ENCODE measurements at places on chromosomes 16 and 17.

DNA sequence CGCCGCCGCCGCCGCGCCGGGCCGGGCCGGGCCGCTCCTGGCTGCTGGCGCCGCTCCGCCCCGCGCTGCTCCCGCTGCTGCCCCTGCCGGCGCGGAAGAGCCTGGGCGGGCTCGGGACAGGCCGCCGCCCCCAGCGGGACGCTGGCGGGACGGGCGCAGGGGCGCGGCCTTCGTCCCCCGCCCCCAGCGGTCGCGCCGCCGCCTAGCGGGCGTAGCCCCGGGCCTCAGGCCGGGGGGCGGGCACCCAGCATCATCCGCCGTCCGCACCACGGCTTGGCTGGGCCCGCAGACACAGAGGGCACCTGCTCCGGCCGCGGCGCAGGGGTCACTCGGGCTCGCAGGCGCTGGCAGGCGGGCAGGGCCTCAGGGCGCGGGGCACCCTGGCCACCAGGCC is at the start of gene AMFR:
AMFR (minus strand) TSS at position 107 of the 394 bp plus-strand sequence. CDS start 218 bp downstream, outside the sequence.
- DNase-seq: peak; percentile 31

DNA sequence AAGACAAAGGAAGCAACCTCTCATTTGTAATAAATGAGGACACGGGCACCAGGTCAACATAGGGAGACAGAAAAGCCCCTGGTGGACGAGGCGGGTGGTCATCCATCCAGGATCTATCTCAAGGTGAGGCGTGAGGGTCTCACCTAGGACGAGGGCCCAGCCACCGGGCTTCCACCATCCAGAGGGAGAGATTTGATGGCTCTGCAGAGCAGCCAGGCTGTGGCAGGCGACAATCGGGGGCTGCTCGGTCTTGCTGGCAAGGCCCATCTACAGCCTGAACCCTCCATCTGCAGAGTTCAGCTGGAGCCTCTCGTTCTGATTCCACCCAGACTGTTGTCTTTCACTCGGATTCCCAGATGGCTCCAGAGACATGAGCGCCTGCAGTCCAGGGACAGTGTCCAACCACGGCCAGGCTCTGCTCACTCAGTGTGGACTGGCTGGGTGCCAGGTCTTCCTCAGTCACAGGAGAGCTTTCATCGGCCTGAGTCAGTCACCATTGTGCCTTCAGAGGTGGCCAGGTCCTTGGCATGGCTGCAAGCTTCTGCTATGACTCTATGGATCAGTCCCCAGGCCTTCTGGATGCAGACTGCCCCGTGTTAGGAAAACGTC is 5.9 kb downstream of the LITAFD start:
- no peak for DNase-seq

DNA sequence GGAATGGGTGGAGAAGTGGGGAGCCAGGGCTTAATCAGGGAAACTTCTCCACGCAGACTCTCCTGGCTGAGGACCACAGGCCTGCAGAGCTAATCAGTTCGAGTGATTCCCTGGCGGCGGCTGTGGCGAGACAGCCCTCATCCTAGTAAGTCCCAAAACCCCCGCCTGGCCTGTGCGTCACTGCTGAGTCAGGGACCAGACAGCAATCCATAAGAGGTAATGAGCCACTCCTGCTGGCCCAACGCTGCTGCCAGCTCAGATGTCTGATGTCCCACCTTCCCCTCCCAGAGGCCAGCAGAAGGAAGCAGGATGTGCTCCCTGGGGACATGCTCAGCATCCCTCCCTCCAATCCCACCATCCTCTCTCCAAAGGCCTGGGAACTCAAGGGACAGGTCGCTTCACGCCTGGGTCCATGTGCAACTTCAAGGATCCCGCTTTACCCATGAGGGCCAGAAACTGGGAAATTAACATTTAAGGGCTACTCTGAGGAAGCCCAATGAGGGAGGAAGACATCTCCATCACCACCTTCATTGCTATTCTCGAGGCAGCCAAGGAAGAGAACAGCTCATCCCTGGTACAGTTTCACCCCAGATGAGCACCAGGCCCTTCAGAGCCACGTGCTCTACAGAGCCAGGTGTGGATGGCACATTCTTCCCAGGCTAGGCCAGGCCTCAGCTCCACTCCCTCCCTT is 7.9 kb downstream of the ACLY start:
- DNase-seq: no peak

GRCh38 chr16:60648290-60648689 is 1387.9 kb downstream of the CDH8 start:
- DNase-seq: no peak

DNA sequence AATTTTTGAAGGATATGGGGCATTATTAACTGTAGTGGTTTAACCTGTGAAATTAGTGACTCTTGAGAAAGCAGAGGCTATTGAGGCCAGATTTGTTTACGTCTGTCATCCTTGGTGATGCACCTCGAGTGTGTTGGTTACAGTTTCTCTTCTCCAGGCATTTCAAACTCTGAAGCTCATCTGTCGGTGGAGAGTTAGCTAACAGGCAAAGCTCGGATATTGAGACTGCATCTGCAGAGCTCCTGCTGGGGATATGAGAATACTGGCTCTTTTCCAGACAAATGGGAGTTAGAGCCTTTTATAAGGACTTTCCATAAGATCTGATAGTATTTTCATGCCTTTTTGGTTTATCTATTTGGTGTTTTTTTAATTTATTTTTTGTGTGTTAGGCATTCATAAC is 6.7 kb downstream of the CLEC16A start:
- no peak for DNase-seq

GRCh38 chr16:6690741-6691140 is 641.9 kb upstream of the RBFOX1 start:
- no peak for DNase-seq

DNA sequence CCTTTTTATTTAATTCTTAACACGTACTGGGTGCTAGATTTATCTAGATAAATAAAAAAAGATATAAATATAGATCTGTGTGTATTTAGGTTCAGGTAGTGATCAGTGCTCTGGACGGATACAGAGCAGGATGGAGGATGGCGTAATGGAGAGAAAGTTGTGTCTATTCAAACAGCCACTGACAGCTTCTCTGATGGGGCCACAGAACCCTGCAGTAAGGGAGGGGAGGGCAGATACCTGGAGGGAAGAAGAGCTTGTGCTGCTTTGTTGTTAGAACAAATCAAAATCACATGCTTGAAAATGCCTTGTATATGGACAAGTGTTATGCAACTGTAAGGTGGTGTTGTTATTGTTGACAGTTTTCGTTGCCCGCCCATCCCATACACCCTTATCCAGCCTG is 170.2 kb downstream of the UTP18 start:
- no peak for DNase-seq

GRCh38 chr16:57882792-57883191 is 80.5 kb upstream of the KIFC3 start:
- DNase-seq: no peak

DNA sequence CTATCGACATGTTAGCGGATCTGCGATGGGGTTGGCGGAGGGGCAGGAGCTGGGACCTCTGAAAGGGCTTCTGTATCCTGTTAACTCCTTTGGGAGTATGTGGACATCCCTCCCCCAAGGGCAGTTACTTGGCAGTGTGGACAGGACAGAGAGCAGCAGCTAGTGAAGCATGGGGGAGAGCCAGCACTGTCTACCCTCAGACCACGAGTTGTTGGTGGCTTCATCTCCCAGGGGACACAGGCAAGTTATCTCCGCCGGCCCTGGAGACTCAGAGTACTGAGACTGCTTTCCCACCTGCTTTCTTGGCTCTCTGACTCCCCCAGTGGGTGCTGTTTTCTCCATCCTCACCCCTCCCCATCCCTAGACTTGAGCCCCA is 5.3 kb upstream of the GFAP start:
- no peak for DNase-seq
